ENCODE measurements at places on chromosomes 11 and 22.
A peak's percentile ranks its signal among the peaks of the same experiment; 100 is the strongest.

GRCh38 chr22:23384923-23385677, 195.0 kb downstream of the IGLL1 start:
- no peak for DNase-seq

- DNase-seq = no peak
Measured at GRCh38 chr22:20244691-20245576, 23.2 kb downstream of the RTN4R start.

DNA sequence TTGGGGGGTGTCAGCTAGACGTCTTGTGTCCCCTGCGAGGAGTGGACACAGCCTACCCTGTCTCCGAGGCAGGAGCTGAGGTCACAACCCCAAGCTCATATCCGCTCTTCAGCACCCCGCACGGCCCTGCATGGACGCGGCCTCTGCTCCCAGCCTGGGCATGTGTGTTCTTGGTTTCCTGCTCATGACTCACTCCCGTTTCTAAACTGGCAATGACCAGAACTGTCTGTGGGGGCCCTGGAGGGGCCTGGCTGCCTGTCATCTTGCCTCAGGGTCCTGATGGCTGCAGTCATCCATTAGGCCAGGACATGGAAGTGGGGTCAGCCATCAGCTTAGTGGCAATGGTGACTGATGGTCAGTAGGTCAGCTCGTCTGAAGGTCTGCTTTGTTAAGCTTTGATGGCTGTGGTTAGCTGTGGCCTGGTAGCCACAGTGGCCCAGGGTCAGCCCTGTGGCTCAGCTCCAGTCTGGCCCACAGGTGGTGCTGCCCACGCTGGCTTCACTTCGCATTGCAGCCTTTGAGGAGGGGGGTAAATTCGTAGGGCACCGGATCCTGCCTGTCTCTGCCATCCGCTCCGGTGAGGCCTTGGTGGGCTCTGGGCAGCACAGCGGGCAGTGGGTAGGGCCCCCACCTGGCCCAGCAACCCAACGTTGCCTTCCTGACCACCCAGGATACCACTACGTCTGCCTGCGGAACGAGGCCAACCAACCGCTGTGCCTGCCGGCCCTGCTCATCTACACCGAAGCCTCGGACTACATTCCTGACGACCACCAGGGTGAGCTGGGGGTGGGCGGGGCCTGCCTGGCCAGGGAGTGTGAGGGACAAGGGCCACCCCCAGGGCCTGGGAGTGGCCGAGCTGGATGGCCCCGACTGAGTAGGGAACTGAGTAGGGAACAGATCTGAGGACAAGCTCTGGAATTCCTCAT, 12.0 kb downstream of the PLCB3 start:
- DNase-seq = no peak

DNA sequence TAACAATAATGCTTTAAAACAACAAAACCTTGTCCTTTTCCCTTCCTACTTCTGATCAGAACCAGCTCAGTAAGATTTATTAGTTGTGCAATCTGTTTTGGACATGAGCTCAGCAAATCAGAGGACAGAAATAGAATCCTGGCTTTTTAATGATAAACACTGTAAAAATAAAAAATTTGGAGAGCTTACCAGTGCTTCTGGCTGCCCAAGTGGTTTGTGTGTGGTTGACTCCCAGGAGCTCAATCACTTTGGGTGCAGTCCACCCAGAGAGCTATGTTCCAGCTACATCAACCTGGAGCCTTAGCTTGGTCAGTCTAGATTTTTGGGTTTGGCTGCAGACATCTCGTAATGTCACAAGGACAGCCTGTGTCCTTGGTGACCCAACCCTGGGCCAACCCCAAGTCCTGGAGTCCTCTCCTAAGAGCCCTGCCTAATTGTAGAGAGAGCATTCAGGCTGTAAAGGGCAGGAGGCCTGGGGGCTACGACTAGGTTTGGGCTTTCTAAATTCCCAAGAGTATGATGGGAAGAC, 28.5 kb downstream of the CD44 start:
- peak; percentile 75 for DNase-seq

GRCh38 chr11:16902182-16902581, 112.0 kb downstream of the PLEKHA7 start:
- DNase-seq = no peak

DNA sequence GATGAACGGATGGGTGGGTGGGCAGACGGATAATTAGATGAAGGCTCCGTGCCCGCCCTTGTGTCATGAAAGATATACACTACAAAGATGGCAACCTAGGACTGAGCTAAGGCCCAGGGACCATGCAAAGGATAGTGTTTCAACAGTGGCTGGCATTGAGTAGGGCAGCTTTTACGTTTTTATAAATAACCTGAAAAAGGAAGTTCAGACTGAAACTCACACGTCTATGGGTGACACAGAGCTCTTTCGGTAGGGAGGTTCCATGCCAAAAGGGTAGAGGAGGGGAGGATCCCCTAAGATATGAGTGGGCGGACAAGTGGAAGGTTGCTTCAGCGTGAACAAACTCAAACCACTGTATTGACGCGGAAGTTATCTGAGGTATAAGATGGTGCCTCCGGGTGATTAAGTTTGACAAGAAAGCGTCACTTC, 90.5 kb downstream of the UBASH3B start:
- no peak for DNase-seq

DNA sequence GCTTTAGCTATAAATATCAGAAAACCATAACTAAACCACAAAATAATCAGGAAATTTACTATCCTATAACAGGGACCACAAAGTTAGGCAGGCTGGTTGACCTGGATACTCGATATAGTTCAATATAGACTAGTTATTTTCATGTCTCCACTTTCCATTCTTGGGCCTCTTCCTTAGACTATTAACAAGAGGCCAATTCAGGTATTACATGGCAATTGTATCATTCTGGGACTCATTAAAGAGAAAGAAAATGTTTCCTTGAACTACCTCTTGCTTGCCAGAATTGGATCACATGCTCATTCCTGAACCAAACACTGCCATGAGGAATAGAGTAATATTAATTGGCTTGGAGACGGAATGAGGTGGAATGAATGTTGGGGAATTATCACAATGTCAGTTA, 76.0 kb downstream of the EIF3M start:
- no peak for DNase-seq

GRCh38 chr11:46418751-46419150, 27.2 kb upstream of the CHRM4 start:
- no peak for DNase-seq

- DNase-seq = no peak
Measured at GRCh38 chr22:21569459-21570170, 2.1 kb downstream of the UBE2L3 start.

DNA sequence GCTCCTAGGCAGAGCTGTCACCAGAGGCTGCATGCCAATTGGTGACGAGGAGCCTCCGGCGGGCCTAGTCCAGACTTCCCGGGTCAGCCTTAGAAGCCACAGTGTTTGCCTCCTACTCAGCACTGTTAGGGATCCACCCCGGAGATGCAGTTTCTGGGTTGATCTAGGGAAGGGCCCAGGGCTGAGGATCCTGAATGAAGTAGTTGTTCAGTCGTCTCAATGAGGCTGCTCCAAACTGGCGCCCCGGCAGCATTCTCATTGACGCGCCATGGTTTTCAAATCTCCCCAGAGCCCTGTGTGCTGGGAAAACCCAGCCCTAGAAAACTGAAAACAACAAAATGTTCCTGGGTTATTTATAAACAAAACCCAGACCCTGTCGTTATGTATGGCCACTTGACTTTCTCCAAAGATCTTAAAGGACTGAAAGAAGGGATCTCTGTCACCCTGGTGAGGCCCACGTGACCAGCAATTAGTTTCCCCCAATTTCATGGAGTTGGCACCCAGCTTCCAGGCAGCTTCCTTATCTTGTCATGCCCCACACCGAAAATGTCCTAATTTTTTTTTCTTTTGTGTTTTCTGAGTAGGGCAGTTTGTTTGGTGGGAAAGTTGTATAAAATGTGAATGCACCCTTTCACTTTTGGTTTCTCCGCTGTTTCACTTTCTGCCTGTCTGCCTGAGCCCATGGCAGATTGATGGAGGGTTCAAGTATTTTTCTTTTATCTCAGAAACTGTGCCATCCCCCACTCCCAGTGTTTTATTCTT, 2.0 kb upstream of the EHD1 start:
- no peak for DNase-seq

- no peak for DNase-seq
Measured at GRCh38 chr11:106581399-106581798, 436.9 kb downstream of the GUCY1A2 start.

DNA sequence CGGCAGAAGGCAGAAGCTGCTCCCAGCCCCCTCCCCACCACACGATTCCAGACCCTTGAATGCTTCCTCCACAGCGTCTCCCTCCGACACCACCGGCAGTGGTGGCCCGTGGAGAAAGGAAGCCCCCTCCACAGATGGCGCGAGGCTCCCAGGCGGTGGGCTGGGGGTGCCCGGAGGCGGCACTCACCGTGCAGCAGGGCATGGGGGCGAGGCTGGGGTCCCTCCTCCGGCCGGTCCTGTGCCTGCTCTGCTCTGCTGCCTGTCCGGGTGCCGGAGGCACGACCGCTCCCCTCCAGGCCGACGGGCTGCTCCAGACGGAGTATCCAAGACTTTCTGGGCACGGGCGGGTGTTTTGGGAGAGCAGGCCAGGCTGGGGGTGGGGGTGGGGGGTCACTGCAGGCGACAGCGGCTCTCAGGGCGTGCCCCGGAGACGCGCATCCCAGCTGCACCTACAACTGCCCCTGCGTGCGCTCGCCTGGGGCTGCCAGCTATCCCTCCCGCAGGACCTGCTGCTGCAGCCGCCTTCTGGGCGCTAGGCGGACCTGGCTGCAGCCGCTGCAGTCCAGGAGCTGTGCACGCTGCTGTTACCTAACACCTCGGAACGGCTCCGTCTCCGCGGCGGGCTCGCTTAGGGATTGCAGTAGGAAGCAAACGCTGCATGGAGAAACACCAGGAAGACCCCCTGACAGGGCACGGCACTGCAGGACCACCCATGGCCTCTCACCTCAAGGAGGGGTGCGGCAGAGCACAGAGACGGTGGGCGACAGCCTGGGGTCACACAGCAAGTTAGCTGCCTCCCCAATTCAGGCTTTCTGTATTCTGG, 15.2 kb downstream of the MRGPRG start:
- DNase-seq = peak; percentile 62

GRCh38 chr22:49470741-49471503, 356.8 kb downstream of the BRD1 start:
- DNase-seq = no peak

DNA sequence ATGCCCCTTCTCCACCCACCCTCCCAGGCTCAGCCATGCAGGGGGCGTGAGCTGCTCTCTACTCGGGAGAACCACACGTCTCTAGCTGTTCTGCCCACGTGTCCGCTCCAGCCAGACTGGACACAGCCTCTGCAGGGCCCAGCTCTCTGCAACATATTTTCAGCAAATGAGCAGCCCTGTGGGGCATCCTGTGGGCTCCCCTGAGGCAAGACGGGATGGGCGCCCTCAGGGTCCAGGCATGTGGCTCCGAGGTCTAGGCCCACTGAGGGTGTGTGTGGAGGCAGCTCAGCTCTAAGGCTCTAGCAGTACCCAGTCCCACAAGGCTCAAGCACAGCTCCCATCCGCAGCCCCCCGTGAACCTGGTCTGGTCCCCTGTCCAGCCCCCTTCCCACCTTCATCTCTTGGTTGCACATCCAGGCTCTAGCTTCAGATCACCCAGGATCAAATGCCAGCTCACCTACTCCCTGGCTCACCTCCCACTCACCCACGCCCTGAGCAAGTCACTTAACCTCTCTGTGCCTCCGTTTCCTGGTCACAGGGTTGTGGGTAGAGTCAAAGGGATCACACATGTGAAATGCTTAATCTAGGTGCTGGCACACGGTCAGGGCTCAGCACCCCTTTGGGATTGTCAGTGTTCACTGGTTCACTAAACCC, 57.8 kb upstream of the TCF20 start:
- DNase-seq = no peak

GRCh38 chr11:82229341-82229740, 504.3 kb downstream of the FAM181B start:
- no peak for DNase-seq

- DNase-seq = no peak
Measured at GRCh38 chr11:92500453-92500852, 275.8 kb downstream of the FAT3 start.

DNA sequence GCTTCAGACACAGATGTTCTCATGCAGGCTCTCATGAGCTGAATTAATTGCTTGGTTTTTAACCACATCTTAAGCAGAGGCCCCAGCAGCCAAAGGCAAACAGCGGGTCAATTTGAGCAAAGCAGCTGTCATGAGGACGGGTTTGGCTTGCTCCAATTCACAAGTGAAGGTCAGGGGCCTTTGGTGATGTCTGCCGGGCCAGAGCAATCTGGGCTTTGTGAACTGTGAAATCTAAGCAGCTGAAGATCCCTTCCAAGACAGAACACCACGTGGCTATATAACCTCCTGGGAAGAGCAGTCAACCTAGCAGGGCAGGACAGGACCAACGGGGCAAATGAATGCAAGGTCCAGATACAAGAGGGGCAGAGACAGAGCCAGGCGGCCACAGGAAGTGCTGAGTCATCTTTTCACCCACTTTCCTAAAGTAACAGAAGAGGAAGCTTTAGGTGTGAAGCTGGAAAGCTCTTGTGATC, 187.3 kb upstream of the B3GAT1 start:
- no peak for DNase-seq

- DNase-seq = no peak
Measured at GRCh38 chr11:108807262-108807661, 142.4 kb downstream of the DDX10 start.

- DNase-seq = no peak
Measured at GRCh38 chr11:43130616-43131015, 181.2 kb upstream of the API5 start.

DNA sequence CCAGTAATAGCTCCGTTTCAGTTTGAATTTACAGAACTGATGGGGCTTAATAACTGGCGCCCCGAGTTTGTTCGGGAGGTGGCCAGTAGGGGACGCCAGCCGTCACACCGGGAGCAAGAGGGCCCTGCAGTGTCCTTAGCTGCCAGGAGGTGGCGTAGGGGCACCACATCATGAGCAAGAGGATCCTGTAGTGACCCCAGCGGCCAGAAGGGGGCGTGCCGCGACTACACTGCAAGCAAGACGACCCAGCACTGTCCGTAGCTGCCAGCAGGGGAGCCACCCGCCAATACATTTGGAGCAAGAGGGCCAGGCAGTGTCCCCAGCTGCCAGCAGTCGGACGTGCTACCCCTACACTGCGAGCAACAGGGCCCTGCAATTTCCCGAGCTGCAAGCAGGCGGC, 663.7 kb upstream of the B3GAT1 start:
- no peak for DNase-seq

DNA sequence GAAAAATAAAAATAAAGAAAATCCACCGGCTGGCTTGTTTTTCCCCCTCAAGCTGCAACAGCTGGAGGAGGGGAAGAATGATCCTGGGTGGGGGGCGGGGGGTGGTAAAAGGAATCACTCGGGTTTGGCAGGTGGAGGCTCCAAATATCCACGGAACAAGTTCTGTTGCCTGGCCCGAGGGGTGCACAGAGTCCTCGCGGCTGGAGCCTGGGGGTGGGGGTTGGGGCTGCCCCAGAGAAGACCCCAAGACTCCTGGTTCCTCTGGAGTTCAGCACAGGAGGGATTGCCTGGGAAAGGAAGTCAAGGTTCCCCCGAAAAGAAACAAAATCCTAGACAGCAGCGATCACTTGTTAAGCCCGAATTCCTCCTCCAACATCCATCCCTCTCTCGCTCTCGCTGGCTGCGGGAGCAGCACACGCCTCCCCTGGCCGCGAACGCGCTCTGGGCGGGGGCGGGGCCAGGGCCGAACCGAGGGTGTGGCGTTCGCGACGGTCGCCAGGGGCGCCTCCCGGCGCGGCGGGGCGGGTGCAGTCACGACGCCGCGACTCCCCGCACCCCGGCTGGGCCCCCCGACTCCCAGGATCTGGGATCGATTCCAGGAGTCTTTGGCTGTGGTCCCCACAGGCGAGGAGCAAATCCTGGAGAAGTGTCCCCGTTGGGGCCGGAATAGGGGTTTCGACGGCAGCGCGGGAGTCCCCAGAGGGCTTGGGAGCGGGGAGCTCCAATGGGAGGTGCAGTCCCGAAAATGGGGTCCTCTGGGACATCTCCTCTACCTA, at the start of gene KCNA4:
Gene KCNA4, minus strand, starts transcription at position 443 of the 776 bp plus-strand sequence. CDS start 4,352 bp downstream, outside the sequence.
- DNase-seq = no peak

GRCh38 chr22:24736526-24737053, 37.9 kb downstream of the PIWIL3 start:
- DNase-seq = no peak

All from sigmoid colon (tissue), 7 donors.